ENCODE measurements at places on chromosomes 3 and 15. TPM values are rescaled to one million over a fixed set of nuclear protein-coding genes. Genes with fewer than 3 reads are reported as not detected.

DNA sequence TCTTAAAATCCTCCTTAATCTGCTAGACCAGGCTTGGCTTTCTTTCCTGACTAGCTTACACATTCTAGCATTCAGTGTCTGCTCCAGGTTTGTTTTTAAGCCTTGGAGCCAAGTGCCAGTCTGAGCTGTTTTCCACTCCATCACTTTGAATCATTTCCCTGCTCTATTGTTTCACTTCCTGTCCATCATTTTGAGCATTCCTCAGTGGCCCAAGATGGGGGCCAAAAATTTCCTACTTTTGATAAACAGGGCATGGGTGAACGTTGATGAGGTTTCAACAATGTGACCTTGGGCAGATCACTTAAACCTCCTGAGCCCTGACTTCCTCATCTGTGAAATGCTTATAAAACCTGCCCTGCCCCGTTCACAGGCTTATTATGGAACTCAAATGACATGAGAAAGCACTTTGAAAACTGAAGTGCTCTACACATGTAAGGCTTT, 4.4 kb downstream of the CYP19A1 start:
- DNase-seq = no peak

SCN5A gene
- total RNA-seq = not detected

TMC3 gene
- total RNA-seq = not detected

- DNase-seq = no peak
These were observed 44.7 kb downstream of the DNAJB8 start for GRCh38 chr3:128421966-128422365.

DNA sequence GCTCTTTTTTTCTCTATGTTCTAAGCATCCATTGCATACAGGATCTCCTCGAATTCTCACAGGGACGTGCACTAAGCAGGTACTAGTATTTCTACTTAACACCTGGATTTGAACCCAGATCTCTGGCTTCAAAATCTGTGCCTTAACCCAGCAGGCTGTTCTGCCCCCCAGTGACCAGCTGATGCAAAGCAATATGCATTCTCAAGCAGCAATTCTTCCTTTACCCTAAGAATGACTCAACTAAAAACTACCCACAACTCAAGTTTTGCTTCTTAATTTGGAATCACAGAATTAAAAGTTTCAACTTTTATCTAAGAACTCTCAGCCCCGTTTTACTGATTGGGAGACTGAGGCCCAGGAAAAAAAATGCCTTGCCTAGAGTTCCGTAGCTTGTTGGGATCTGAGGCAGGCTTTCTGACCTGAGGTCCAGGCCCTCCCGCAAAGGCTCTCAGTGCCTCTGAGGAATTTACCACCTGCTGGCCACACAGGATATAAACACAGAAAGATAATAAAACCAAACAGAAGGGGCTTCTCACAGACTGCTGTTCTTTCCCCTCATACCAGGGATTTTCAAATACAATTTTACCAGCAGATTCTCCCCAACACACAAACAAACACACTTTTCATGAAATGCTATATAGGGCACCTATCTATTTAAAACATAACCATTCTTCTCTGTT, 115.4 kb upstream of the RAD18 start:
- no peak for DNase-seq

TNFAIP8L3 gene
- total RNA-seq = 0.74 TPM
